ENCODE measurements at places on chromosomes 12 and 14. TPM values are rescaled to one million over a fixed set of nuclear protein-coding genes. Genes with fewer than 3 reads are reported as not detected.

CNTN1 gene
- 16.4 TPM for total RNA-seq

CLECL1 gene
- 0.80 TPM for total RNA-seq

ATXN3 gene
- 36.2 TPM for total RNA-seq

SLC38A4 gene
- not detected for total RNA-seq

CLEC6A gene
- not detected for total RNA-seq

TAS2R42 gene
- total RNA-seq, result not detected

CD27 gene
- 2.6 TPM for total RNA-seq

MANSC4 gene
- total RNA-seq, result not detected

TAS2R8 gene
- not detected for total RNA-seq

NOVA1 gene
- 72.0 TPM for total RNA-seq

IGFBP6 gene
- total RNA-seq, result 708 TPM

AVPR1A gene
- 14.7 TPM for total RNA-seq

IL22 gene
- total RNA-seq, result not detected

CABP1 gene
- total RNA-seq, result not detected

C12orf57 gene
- total RNA-seq, result 824 TPM

KRT72 gene
- not detected for total RNA-seq

ASB2 gene
- not detected for total RNA-seq

OR6J1 gene
- total RNA-seq, result not detected

SUPT16H gene
- total RNA-seq, result 66.1 TPM
